ENCODE measurements at places on chromosomes 3 and 15.

GRCh38 chr15:35479423-35479822 lies 66.5 kb downstream of the DPH6 start:
- no peak for DNase-seq

DNA sequence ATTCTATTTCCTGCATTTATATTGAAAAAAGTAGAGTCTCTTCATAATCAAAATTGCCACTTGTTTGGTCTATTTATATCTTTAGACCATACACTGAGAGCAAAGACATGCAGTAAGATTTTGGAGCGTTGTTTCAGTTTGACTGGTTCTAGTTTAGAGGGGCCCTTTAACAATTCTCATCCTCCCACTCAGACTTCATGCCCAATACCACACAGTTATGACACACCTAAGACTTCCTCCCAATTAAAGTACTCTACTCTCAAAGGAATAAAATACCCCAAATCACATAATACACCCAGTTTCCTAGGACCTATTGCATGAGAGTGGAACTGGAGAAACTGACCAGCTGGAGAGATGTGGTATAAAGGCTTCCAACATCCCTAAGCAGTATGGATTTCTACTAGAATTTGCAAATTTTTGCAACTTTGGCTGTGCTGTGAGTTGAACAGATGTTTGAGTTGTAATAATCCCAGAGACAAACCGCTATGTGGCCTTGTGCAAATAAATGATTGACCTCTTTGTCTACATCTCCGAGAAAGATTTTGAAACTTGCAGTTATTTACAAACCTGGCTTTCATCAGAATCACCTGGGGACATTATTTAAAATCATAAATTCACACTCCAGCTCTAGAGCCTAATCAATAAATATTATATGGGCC lies 170.0 kb upstream of the ROBO2 start:
- DNase-seq = no peak

GRCh38 chr3:29949940-29950616 lies 656.3 kb upstream of the TGFBR2 start:
- no peak for DNase-seq

DNA sequence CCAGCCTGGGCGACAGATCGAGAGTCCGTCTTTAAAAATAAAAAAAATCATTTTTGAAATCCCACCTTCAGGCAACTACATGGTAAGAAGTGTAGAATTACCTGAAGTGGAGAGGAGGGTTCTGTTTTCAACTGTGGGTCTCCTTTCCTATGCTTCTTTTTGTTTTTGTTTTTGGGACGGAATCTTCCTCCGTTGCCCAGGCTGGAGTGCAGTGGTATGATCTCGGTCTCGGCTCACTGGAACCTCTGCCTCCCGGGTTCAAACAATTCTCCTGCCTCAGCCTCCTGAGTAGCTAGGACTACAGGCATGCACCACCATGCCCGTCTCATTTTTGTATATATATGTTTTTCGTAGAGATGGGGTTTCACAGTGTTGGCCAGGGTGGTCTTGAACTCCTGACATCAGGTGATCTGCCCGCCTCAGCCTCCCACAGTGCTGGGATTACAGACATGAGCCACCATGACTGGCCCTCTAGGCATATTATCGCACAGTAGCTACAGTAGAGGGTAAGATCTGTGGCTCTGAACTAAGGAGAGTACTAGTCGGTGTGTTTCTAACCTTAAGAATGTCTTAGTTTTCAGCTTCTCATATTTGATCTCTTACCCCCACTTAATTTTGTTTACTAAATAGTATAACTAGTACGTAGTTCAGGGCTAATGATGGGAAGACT lies 8.5 kb downstream of the EBLN2 start:
- DNase-seq = peak; percentile 49

DNA sequence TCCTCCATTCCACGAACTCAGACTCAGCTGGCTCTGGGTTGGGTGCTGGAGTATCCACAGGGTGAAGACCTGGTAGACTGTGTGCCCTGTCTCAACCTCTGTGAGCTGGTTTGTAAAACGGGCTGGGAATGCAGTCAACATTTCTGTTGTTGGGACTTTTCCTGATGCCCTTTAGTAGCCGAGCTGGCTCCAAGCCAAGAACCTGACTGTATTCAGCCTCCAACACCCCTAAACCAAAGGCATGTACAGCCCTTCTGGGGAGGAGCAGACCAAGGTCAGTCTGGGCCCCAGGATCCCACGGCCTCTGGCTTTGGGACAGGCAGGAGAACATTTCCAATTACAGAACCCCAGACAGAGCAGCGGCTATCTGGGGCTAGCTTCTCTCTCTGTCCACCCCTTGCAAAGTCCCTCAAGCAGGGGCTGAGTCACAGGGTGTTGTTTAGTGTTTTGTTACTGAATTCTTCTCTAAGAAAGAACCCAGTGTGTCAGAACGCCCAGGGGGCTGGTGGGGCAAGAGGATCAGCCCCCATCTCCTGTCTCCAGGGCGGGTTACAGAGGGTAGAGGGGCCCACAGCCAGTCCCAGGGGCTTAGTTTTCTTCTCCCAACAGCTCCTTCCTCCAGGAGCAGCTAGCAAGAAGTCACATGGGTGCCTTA lies 56.8 kb upstream of the SLC6A6 start:
- DNase-seq = no peak

GRCh38 chr15:90044916-90045371 lies 43.8 kb downstream of the ZNF710 start:
- DNase-seq = no peak

- no peak for DNase-seq
Measured at GRCh38 chr3:126358038-126358815, 1.0 kb upstream of the KLF15 start.

DNA sequence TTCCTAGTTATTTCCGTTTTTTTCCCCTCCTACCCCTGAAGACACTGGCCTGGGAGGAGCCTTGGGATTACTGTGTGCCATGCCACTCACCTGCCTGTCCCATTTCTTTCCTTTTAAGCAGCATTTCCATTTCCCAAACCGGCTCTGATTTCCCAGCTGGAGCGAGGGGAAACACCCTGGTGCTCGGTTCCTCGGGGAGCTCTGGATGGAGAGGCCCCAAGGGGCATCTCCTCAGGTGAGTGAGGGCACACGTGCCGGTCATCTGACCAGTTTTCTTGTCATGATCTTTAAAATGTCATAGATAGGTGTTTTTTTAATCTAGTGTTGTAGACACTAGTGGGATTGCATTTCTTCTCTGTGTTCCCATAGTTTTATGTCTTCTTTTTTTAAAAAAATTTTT lies 2.7 kb downstream of the ZNF662 start:
- no peak for DNase-seq

DNA sequence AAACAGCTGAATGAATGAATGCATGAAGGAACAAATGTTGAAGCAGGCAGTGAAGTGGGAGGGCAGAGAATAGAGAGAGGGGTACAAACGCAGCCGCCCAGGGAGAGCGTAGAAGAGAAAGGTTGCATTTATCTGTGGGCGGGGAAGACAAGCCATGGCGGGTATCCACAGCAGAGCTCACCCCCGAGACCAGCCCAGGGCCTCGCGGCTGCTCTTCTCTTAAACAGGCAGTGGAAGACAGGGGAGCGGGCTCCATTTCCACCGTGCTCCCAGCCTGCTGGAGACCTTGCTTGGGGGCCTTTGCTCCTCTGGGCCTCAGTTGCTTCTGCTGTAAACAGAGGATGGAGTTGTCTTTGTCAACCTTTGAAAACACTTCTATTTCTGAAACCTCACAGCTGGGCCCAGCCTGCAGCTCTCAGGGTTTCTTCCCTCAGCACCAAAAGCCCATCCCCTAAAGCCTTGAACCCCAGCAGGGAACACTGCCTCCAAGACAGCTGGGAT lies 259.5 kb downstream of the UACA start:
- no peak for DNase-seq

GRCh38 chr3:52532517-52532837 lies 1.2 kb downstream of the NT5DC2 start:
- no peak for DNase-seq
